ENCODE measurements at places on chromosomes 7 and 10.

GRCh38 chr7:138875794-138876193 lies 77.8 kb upstream of the ATP6V0A4 start:
- DNase-seq, result peak; percentile 26

- DNase-seq, result no peak
These were observed 1.5 kb downstream of the PDCD4 start for GRCh38 chr10:110872984-110873923.

DNA sequence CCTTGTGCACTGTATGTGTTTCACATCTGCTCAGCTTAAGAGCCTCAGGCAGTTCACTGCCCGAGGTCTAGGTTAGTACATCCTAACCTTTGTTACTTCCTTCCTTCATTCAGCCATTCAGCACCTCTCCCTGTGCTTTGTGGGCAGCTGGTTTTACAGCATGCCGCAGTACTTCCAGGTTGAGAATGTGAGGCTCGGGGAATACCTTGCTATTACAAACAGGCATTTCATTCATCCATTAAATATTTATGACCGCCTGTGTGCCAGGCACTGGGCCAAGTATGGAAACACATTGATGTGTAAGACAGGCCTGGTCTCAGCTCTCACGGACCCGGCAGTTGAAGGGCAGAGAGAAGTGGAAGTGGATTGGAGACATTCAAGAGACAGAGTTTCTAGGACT lies 82.4 kb downstream of the SHH start:
- DNase-seq, result no peak

- no peak for DNase-seq
These were observed 818.8 kb downstream of the GATA3 start for GRCh38 chr10:8873310-8873709.

- DNase-seq, result no peak
These were observed 30.9 kb downstream of the FAM20C start for GRCh38 chr7:223118-223800.

GRCh38 chr10:54985732-54986131 lies 184.7 kb upstream of the PCDH15 start:
- DNase-seq, result no peak

GRCh38 chr10:101656890-101657289 lies 38.1 kb downstream of the FBXW4 start:
- DNase-seq, result no peak

- DNase-seq, result no peak
These were observed 186.9 kb downstream of the SND1 start for GRCh38 chr7:127838816-127839415.

- no peak for DNase-seq
These were observed 4.6 kb downstream of the AGMO start for GRCh38 chr7:15557186-15557585.

- DNase-seq, result no peak
These were observed 22.2 kb downstream of the TSPAN15 start for GRCh38 chr10:69473304-69473990.
